ENCODE measurements at places on chromosomes 7 and 10.

DNA sequence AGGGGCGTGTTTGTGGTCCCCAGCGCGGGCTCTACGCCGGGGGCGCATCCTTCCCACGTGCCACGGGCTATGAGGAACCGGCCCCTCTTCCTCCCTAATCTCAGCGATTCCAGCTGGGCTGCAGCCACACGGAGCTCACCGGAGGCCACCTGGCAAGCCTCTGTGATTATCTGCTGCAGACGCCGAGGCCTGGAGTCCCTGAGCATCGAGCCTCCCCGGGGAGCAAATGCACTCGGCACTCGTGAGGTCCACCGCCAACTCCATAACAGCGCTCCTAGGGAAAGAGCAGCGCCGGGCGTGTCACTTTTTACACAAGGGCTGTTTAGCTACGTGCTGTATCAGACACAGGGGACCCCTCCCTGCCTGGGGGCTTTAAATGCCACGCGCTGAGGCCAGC is 101.2 kb downstream of the DYNC2I1 start:
- DNase-seq = no peak

DNA sequence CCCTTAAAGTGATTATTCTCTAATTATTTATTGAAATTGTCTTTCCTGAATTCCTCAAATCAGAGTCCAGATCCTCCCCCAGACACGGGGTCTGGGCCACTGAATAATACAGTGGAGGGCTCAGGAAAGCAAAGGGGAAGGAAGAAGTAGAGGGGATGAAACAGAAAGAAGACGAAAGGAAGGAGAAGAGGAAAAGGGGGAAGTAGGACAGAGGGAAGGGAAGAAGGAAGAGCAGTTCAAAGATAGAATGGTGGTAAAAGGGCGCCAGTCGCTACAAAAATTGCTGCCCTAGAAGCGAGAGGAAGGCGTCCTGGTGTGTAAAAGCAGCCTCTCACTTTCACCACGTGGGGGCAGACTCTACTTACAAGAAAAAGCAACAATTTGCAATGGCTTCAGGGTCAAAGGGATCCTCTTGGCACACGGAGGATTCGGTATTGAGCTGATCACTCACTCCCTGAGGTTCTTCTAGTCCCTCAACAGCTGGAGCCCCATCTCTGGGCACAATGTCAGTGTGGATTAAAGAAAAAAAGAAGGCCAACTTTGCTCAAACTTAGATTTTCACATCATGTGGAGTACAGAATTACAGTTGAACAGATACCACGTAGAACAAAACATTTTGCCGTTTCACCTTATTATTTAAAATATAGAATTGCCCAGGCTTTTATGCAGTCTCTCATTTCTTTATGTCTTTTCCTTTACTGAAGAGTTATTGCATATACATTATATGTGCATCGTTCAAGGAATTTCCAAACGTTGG is 31.4 kb upstream of the NPVF start:
- peak; percentile 83 for DNase-seq

GRCh38 chr10:30782537-30783461 is 153.2 kb upstream of the LYZL2 start:
- DNase-seq = peak; percentile 54

- DNase-seq = no peak
Observed at GRCh38 chr10:113261611-113262091, 291.2 kb upstream of the HABP2 start.

DNA sequence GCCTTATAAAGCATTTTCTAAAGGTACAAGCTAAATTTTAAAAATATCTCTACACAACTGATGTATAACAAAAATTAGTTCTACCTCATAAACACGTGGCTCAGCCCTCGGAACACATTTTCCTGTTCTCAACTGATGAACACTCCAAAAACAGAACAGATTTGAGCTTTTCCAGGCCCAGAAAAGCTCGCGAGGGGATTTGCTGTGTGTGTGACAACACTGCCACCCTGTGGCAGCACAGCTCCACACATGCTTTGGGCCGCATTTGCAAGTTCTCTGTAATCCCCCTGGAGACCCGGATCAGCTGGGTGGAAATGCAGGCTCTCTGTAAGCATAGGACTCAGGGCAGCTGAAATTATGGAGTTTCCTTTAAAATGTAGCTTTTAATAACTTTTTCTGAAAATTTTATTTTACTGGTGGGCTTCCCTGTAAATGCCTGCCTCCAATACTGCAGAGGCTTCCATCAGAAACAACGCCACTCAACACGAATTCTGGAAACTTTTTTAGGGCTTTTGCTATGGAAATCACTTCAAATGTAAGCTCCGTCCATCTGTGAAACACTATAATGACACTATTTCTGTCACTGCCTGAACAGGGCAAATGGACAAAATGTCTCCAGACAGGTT is 155.5 kb downstream of the COBL start:
- peak; percentile 54 for DNase-seq

DNA sequence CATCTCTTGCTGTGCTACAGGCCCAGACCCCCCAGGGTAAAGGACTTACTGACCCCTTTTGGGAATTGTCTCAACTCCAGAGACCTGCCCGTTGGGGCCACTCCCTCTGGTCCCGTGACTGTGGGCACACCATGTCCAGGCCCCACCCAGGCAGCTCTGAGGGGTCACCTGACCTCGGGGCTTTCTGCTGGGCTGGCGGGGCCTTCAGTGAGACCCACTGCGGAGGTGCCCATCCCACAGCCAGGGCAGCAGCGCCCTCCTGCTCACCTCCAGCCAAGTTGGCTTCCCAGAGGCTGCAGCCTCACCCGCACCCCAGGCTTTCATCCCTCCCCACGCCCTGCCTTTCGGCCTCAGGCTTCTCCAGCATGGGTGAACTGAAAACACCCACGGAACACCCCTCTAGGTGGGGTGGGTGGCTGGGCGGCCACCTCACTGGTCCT is 147.2 kb downstream of the DNAJB6 start:
- no peak for DNase-seq

DNA sequence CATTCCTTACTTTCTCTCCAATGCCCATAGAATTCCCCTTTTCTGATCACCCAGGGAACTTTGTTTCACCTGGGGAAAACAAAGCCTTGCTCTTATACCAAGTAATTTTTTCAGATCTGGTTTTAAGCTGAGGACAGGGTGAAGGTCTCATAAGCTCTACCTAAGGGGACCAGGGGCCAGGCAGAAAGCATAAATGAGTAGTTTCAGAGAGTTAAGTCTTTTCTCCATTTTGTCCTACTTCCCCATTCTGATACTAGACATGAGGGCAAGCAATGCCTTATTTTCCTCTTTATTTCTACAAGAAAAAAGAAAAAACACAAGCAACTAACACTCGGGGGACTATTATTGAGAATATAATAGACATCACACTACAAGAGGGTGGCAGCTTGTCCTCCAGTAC is 2.9 kb downstream of the AKR1D1 start:
- no peak for DNase-seq

- DNase-seq = no peak
Observed at GRCh38 chr10:35668865-35669650, 27.0 kb upstream of the FZD8 start.

DNA sequence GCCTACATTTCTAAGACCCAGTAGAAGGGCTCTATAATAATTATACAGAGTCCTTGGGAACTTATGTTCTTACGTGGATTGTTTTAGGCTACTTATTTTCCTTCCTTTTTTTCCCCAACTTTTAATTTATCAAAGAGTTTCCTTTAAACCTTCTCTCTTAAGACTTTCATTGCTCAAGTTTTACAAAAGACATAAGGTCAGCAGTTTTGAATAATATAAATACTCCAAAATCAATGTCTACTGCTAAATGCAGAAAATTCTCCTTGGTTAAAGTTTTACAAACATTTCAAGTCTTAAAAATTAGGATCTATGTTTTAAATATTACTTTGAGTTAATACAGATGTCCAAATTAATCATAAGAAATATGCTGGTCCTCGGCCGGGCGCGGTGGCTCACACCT is 97.0 kb downstream of the LARP4B start:
- no peak for DNase-seq

DNA sequence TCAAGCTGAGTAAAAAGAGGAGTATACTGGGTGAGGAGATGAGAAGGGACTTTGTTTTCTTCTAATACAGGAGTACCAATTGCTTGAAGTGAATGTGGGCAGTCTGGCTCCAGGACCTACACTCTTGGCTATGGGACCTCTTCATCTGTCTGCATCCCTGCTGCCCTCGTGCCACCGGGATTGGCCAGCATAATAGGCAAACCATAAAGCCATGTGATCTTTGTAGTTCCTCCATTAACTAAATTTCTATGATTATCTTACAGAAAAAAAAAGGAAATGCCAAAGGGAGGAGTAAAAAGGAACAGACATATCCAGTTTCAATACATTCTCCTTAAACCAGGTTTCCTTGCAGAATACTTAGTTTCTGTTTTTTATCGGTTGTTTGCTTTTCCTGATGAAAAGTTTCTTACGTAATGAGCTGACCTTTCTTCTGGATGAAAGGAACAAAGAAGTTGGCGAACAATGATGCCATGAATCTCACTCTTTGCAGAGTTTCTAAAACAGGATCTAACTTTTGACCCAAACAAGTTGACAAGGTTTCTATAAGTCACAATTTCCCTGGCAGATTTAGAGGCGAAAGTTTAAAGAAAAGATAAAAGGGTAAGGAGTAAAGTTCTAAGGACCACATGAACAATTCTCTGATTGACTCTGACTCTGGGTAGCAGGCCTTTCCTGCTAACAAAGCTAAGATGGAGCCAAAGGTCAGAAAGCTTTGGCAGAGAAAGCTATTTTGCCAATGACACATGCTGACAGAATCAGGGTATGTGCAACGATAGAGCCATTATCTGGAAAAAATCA is 54.1 kb downstream of the LAMB1 start:
- peak; percentile 94 for DNase-seq

DNA sequence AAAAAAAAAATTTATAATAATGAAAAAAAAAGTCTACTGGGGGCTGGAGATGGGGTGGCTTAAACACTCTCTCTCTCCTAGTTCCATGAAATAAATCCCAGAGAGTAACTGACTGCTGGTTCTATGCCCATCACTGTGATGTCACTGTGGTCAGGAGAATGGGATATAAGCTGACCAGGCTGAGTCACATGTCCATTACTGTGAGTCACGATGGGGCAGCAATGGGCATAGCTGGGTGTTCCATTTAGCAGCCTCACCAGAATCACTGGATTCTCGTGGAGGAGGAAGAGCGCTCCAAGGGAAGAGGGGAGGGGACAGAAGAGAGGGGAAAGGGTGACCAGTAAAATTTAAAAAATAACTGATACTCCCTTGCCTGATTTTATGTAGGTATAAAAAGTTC is 37.1 kb downstream of the MASTL start:
- DNase-seq = peak; percentile 94

GRCh38 chr10:125631806-125632205 is 51.2 kb downstream of the TEX36 start:
- DNase-seq = no peak

DNA sequence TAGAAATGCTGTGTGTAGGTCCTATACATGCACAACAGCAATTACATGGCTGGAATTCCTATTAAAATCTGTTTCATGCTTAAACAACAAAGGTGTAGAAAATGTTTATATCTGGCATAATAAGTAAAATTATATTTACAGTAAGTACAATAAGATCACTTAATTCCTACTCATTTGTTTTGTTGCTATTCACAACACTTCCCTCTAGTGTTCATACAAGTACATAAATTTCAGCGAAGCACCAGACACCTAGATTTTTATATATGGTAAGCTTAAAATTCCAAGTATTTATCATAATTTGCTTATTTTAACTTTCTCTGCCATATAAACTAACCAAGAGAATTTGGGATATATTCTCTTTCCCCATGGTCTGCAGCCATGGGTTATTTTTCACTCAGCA is 51.8 kb upstream of the ANK3 start:
- peak; percentile 58 for DNase-seq

- no peak for DNase-seq
Observed at GRCh38 chr10:126110489-126111180, 214.3 kb downstream of the FANK1 start.

GRCh38 chr7:107138696-107139420 is 29.9 kb upstream of the HBP1 start:
- no peak for DNase-seq

DNA sequence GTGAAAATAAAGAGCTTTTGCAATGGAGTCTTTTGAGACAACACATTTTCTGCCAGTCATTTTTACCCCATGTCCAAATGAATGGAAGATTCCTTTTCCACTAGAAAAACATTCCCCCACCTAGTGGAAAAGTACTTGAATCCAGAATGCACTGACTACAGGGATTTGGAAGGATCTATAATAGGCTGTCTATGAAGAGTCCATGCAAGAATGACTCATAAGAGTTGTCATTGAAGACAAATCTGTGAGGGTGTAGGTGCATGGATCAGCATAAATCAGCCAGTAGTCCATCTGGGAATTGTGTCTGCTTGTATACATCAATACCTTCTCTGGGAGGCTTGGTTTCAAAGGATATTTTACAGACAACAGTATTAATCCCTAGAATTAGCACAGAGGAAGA is 32.5 kb upstream of the TRUB1 start:
- DNase-seq = peak; percentile 55

DNA sequence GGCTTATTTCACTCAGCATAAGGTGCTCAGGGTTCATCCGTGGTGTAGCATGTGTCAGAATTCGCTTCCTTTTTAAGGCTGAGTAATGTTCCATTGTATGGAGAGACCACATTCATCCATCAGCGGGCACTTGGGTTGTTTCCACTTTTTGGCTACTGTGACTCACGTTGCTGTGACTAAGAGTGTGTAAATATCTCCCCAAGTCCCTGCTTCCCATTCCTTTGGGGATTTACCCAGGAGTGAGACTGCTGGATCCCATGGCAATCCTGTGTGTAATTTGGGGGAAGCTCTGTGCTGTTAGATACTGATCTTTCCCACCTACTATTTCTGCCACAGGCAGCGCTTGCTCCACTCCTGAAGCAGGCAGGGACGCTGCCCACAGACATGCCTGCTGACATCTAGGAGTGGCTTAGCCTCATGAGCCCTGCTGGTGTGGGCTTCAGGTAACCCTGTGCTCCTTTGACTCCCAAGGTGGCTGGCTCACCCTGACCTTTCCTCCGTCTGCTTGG is 346.0 kb downstream of the FRMD4A start:
- peak; percentile 99 for DNase-seq

DNA sequence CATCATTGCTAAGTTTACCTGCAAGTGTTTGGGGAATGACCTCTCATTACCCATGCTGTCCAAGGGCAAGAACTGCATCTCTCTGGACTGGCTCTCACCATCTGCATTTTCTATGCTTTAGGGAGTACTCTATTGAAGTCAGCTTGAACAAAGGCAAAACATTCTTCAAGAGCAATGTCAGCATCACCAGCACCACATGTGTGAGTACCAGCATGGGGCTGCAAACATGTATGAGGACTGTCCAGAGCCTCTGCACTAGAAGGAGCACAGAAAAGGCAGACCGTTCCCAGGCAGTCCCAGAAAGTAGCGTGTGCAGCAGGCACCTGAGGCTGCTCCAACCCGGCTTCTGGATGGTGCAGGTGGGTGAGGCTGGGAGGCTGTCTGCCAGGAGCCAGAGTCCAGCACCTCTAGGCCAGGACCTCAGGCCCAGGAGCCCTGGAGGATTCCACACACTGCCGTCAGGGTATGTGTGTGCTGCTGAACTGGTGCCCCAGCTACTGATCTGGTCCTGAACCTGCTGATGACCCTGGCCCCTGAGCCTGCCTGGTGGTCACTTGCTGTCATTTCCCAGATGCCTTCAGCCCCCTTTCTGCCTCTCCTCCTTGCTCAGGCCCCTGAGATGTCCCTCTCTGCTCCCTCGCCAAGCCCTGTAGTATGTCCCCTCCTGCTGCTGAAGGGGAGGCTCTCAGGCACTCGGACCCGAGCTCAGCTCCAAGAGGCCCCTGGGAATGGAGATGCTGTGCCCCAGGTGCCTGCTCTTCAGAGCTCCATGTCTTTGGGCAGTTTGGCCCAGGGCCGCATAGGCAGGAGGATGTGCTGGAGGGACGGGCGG is 20.7 kb downstream of the ANTXRL start:
- DNase-seq = no peak

GRCh38 chr10:31083765-31084184 is 52.1 kb upstream of the ZNF438 start:
- peak; percentile 79 for DNase-seq

GRCh38 chr10:72421885-72422540 is 67.3 kb upstream of the DNAJB12 start:
- DNase-seq = no peak
